ENCODE measurements at places on chromosomes 1 and 21. TPM values are rescaled to one million over a fixed set of nuclear protein-coding genes. Genes with fewer than 3 reads are reported as not detected.

Gene LRRC47
- 46.4 TPM for total RNA-seq

Gene COL16A1
- total RNA-seq = 1.6 TPM

Gene AGT
- not detected for total RNA-seq

Gene FCRL5
- not detected for total RNA-seq

Gene TPTE
- total RNA-seq = not detected

Gene CELSR2
- 2.6 TPM for total RNA-seq

Gene FNDC5
- not detected for total RNA-seq

Gene HRNR
- not detected for total RNA-seq

Gene DYNLT5
- not detected for total RNA-seq

Gene HNRNPR
- total RNA-seq = 205 TPM

Gene FOXD2
- total RNA-seq = 0.36 TPM

All from natural killer cell treated with Interleukin-12 subunit alpha and Interleukin-12 subunit beta and Interleukin-15 and Interleukin-18, amount 100 ng/mL, for 72 hours (primary cell).